ENCODE measurements at places on chromosomes 3 and 15.

DNA sequence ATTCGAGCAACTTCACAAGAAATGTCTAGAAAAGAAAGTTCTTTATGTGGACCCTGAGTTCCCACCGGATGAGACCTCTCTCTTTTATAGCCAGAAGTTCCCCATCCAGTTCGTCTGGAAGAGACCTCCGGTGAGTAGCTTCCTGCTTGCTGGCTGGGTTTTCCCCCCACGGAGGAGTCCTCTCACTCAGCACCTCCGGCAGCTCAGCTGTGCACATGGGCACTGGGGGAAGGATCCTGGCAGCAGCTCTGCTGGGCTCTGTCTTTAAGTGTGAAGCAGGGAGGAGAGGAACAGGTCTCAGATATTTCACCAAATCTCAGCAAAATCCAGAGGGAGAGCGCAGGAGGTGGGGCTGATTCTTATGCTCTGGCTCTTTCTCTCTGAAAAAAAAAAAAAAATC is 684 bp downstream of the CAPN3 start:
- no peak for DNase-seq

GRCh38 chr15:58840048-58840447 is 68.9 kb downstream of the MINDY2 start:
- no peak for DNase-seq

- no peak for DNase-seq
These were observed 31.1 kb upstream of the RASA2 start for GRCh38 chr3:141455603-141456300.

DNA sequence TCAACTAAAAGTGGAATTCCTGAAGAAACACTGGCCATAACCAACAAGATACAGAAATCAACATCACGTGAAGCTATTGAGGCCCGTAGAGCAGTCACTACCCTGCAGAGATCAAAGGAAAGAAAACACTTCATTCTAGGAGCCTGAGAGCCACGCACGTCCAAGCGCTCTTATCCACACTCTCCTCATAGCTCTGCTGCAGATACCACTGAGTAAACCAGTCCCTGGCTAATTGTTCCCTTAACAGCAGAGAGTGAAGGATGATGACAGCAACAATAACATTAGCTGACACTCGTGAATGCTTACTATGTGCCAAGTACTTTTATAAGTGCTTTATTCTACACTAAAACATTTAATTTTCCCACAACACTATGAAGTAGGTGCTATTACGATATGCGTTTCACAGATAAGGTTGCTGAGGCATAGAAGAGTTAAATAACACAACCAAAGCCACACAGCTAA is 271.0 kb upstream of the GADL1 start:
- no peak for DNase-seq

- no peak for DNase-seq
These were observed 24.9 kb upstream of the SENP5 start for GRCh38 chr3:196842567-196843434.

DNA sequence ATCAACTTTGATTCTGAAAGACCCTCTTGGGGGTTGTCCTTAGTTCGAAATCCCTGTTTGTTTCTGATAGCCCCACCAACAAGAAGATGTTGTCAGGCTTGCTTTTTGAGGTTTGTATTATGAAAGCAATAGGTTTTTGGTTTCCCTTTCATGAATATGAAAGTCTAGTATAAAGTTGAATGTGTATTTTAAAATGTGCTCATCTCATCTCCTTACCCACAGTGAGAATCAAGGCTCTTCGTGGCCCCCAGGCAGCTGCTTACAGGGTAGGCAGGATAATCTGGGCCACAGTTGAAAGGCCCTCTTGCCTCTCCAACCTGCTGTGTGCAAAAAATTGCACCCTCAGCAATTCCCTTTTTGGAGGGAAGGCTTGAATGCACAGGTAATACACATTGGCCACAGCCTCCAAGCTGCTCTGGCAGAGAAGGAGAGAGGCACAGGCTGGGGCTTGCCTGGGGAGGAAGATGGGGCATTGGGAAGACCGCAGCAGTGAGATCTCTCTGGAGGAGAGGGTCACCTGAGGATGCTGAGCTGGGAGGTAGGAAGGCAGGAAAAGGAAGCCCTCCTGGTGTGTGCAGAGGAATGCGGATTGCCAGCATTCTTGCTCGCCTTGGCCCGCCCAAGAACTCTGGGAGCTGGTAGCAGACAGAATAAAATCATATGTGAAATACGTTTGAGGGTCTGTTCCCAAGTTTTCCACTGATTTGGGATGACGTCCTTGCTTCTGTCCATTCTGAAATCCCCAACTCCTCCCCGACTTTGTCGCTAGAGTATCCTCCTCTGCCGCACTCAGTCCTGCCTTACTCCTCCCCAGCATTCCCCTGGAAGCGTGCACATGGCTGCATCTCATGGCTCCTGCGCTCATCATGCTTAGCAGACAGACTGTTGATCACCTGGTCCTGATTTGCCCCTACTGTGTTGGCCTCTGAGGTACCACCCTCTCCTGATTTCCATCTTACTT is 196.4 kb downstream of the RPLP1 start:
- peak; percentile 43 for DNase-seq

DNA sequence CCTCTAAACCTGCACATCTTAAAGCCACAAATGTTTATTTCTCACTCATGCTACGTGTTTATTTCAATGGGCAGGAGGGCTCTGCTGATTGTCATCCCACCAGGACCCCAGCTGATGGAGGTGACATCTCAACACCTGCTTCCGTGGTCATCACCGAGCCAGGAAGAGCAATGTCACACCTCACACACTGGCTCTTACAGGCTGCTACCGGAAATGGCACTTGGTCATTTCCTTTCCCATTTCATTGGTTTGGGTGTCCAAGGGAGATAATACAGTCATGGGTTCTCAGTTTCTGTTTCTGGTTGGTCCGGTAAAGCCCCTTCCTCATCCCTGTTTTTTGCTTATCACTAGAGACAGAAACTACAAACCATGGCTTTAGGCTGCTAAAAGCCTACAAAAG is 41.9 kb downstream of the ABHD2 start:
- no peak for DNase-seq

DNA sequence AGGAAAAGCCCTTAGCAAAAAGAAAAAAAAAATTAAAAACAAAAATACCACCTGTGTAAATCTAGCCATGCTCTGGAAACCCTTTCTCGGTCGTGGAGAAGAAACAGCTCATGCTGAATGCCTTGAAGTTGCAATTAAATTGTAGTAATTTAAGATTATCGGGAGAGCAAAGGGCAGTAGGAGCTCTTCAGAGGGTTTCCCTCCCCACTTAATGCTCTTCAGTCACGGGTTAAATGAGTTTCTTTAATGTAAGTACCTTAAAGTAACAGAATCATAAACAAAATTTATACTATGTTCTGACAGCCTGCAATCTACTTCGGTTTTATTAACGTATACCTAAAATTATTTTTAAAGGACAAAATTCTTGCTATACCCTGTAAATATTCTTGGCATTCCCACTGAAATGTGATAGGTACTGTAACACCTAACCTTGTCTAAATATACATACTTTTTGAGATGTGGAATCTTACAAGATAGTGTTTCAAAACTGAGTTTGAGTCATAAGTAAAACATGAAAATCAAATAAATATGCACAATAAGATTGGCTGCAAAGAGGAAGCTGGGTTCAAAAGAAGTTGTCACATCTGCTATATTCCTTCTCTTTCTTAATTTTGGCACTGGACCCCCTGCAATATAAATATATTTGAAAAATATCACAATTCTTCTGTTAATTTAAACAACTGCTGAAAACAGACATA is 5.3 kb downstream of the FOXP1 start:
- no peak for DNase-seq

DNA sequence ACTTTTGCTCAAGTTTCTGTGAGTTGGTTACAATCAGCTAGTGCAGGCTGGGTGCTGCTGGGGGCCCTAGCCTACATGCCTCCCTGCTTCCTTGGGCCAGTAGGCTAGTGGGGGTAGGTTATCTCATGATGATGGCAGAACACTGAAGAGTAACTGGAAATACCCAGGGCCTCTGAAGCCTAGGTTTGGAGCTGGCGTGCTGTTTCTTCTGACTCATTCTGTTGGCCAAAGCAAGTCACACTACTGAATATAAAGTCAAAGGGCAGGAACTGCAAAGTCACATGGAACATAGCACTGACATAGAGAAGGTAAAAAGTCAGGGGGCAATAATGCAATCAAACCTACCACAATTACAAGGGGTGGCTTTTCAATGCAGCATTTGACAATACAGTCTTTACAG is 34.5 kb downstream of the RASGRP1 start:
- no peak for DNase-seq

DNA sequence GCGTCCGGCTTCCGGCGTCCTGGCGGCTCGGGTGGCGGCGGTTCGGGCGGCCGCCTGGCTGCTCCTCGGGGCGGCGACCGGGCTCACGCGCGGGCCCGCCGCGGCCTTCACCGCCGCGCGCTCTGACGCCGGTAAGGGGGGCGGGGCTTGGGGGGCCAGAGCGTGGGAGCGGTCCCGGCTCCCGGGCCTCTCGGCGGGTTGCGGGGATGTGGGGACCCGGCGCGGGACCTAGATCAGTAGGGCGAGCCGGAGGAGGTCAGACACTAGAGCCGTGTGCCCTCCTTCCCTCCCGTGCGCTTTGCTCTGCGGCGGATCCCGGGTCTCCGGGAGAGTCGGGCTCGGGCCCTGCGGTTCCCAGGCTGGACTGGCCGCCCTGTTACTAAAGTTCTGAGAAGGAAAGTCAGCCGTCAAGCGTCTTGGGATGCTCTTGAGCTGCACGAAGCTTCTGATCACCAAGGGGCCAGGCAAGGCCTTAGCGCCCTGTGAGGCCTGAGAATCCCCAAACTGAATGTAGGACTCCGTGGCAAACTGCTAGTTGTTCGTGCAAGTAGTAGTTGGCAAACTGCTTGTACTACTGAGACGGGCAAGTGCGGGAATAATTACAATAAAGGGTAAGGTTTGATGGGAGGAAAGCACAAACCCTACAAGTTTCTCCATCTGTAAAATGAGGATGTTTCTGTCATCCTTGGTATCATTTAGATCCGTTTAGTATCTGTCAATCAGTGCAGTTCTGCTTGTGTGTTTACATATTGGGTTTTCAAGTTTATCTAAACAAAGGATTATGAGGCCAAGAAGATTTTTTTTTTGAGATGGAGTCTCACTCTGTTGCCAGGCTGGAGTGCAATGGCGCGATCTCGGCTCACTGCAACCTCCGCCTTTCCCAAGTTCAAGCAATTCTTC is 587 bp downstream of the PIGX start:
- no peak for DNase-seq
